ENCODE measurements at places on chromosomes 16 and 17. TPM values are rescaled to one million over a fixed set of nuclear protein-coding genes. Genes with fewer than 3 reads are reported as not detected.

Gene KRTAP9-2
- total RNA-seq = not detected

Gene GID4
- 16.9 TPM for total RNA-seq

- no peak overlapping the region for H3K27ac ChIP-seq
- peaks cover 23% of the 10 kb centered on the region for H3K27me3 ChIP-seq
- H3K4me3 ChIP-seq = no peak overlapping the region
- H3K36me3 ChIP-seq = no peaks in the 10 kb centered on the region
- H3K4me1 ChIP-seq = no peaks in the 10 kb centered on the region
- DNase-seq = no peak
Measured at GRCh38 chr17:57574040-57574513, 171.0 kb downstream of the CCDC182 start.

Gene RBL2
- total RNA-seq = 72.0 TPM

- H3K27ac ChIP-seq = no peak overlapping the region
- H3K4me3 ChIP-seq = no peak overlapping the region
- no peaks in the 10 kb centered on the region for H3K4me1 ChIP-seq
- no peaks in the 10 kb centered on the region for H3K27me3 ChIP-seq
- no peak for DNase-seq
Measured at GRCh38 chr17:29612404-29613280, 10.1 kb downstream of the CORO6 start.

GRCh38 chr17:30366536-30366935 is 12.2 kb upstream of the CPD start:
- no peaks in the 10 kb centered on the region for H3K36me3 ChIP-seq
- H3K27ac ChIP-seq = no peak overlapping the region
- no peaks in the 10 kb centered on the region for H3K27me3 ChIP-seq
- H3K4me3 ChIP-seq = no peak overlapping the region
- no peak for DNase-seq
- H3K4me1 ChIP-seq = peaks cover 64% of the 10 kb centered on the region

DNA sequence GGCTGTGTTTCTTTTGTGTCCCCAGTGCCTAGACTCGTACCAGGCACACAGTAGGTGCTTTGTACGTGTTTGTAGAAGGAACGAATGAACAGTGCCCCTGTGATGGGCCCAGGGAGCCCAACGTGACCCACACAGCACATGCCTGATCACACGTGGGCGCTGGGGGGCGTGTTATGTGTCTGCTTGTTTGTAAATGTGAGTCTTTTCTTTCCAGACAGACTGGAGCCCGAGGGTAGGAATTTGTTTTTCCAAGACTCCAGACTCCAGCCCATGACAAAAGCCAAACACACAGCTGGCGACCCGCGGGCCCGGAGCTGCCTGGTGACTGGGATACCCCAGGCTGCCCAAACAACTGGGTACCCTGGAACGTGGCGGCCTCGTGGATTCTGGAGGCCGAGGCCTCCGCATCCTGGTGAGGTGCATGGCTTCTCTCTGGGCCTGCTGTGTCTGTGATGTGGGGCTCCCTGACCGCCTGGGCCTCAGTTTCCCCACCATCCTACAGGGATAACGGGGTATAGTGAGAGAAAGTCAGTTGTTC is 14.9 kb upstream of the CBFA2T3 start:
- H3K36me3 ChIP-seq = no peaks in the 10 kb centered on the region
- H3K27ac ChIP-seq = no peak overlapping the region
- H3K4me1 ChIP-seq = no peaks in the 10 kb centered on the region
- no peak for DNase-seq
